ENCODE measurements at places on chromosomes 2 and 18. TPM values are rescaled to one million over a fixed set of nuclear protein-coding genes. Genes with fewer than 3 reads are reported as not detected.

- ATAC-seq, result no peak
These were observed 76.9 kb downstream of the MYO1B start for GRCh38 chr2:191321861-191322662.

- ATAC-seq, result no peak
These were observed 865 bp downstream of the GALR1 start for GRCh38 chr18:77250501-77250925.

DNA sequence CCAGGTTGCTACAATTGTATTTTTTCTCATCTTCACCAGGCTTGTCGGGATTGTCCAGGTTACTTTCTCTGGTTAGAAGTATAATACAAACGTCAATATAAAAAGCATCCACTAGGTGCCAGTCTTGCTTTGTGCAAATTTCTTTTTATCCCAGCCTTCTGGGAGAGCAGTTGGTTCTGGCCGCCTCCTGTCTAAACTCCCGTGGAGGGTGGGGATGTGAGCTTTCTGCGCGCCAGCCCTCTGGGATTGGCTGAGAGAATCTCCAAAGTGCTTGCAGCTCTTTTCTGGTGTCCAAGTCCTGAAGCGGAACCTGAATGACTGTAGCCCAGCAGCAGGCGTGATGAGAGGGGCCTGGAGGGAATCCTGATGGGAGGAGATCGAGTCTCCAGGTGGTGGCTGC lies 22.4 kb upstream of the TOGARAM2 start:
- peak; percentile 84 for ATAC-seq

- no peak for ATAC-seq
These were observed 833 bp downstream of the AFG3L2 start for GRCh38 chr18:12376034-12376753.

DNA sequence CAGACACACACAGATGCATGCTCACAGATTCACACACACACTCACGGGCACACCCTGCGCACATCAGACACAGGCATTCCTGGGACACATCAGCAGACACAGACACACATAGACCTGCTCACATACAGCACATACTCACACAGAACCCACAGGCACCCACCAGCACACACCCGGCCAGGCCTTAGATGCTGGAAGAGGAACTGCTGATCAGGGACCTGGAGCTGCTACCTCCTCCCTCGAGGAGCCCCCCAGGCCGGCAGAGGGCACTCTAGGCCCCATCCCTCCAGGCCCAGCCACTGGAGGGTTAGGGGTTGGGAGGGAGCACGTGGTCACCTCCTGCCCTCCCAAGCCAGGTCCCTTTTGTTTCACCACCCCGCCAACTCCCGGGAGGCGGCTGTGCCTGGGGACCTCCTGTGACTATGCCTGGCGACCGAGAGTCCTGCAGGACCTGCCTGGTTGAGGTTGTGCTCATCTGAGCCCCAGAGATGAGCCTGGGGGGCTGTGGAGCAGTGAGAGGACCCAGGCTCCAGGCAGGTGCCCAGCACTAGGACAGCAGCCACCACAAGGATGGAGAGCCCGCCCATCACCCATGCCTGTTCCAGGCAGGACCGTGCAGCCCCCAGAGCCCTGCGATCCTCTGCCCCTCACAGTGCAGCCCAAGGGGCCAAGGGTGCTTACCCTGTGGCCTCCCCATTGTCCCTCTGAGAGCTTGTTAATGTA lies 21.0 kb upstream of the PTMA start:
- peak; percentile 55 for ATAC-seq

- no peak for ATAC-seq
These were observed 137.2 kb upstream of the GPC1 start for GRCh38 chr2:240298117-240298790.

DNA sequence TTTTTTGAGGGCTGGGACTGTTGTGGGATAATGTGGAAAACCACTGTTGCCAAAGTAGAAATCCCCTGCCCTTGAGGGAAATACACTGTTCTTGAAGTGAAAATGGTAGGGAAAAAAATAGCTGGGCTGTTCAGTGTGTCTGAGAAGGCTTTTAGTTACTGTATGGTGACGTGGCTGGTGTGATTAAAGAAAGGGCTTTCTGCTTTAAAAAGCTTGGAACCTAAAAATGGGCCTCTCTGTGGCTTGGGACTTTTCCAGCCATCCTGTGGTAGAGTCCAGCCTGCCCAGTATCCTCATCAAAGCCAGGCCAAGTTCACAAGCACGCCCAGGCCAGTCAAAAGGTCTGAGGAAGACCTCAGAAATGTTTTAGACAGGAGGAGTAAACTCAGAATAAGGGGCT lies 6.8 kb downstream of the MGAT5 start:
- no peak for ATAC-seq

DNA sequence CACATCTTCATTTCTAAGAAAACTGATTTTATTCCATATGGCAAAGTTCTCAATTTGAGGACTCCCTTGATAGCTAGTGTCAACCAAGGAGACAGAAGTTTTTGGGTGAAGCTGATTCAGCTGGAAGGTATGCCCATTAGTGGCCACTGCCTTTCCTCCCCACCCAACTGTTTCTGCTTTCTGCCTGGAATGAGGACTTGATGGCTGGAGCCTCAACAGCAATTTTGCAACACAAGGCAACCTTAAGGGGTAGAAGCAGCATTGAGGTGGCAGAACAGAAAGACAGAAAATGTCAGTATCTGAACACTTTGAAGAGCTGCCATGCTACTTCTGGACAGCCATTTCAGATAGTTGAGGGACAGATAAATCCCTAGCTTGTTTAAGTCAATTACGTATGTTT lies 47.0 kb downstream of the INHBB start:
- no peak for ATAC-seq

- ATAC-seq, result no peak
These were observed 139.7 kb downstream of the HRH4 start for GRCh38 chr18:24600076-24600654.

GRCh38 chr2:46796843-46797625 lies 118.6 kb downstream of the MCFD2 start:
- no peak for ATAC-seq

- ATAC-seq, result no peak
These were observed 115.2 kb downstream of the MTCL1 start for GRCh38 chr18:8820396-8821082.

DNA sequence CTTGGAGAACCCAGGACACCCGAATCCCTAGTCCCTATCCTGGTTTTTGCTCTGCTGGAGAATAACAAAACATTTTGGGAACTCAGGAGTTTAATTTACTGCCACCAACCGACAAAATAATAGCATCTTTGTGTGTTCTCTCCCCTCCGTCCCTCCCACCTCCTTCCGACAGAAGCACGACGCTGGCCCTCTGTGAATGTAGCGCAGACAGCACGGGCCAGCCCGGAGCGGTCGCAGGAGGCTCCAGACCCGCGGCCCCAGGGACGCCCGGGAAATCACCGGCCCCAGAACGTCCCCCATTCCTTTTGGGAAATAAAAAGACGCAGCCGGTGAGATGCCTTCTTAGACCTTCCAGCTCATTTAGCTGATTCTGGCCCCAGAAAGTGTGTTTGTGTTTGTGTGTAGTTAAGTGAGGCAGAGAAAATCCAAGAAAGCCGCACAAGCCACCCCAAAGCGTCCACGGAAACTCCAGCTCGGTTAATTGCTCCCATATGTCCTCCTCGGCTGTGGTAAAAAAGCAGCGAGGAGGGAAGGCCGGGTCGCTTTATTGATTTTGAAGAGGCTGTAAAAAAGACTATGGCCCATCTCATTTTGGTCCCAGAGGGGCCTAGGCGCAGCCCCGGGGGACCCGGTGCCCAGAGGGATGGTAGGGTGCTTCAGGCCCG lies 577 bp upstream of the TANC1 start:
- peak; percentile 32 for ATAC-seq

DNA sequence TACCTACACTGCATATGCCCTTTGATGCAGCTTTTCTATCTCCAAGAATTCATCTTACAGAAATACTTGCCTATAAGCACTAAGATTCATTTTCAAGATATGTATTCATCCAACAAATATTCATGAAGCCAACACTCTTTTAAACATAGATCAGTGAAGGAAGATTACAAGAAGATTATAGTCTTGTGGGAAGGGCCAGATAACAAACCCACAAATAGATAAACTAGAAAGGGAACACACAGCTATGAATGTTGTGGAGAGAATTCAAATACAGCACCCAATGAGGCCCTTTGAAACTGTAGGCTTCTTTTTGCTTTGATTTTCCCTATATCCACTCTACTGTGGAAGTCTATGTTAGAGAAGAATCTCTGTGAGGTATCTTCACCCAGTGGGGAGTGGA lies 186.7 kb upstream of the RBMS1 start:
- no peak for ATAC-seq

GRCh38 chr2:216694082-216694825 lies 1.1 kb downstream of the IGFBP5 start:
- ATAC-seq, result peak; percentile 46

- no peak for ATAC-seq
These were observed 232.7 kb upstream of the COPS8 start for GRCh38 chr2:236852977-236853374.

DNA sequence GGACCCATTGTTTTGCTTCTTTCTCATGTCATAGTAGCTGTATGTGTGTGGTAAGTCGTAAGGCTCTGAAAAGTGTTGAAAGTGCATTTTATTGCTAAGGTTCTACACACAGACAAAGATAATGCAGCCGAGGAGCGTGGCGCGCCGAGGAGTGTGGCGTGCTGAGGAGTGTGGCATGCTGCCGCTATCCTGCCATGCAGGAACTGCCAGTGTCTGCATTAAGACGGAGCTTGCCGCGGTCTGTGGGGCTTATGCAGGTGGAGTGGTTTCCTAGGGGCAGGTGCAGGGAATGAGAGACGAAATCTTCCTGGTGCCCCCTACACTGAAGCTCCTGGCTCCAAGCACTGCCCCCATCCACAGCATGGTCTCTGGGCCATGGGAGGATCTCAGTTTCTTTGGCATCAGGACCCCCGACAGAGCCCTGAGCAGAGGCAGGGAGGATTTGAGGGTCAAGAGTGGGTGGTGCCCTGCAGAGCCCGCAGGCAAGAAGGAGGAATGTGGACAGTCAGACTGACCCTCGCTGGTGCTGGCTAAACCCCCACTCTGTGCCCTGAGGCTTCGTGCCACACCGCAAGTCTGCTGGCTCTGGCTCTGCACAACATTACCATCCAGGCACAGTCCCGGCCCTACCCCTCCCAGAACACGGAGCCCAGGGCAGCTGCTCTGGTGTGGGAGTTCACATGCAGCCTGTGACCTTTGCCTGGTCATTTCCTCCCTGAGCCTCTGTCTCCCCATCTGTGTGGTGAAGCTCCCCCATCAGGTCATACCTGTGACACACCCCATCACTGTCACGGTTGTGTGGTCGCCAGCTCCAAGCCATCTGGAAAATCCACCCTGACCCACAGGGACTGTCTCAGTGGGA lies 3.2 kb downstream of the SNED1 start:
- ATAC-seq, result no peak

Gene REEP1
- 1.6 TPM for total RNA-seq

Gene PIEZO2
- total RNA-seq, result 0.76 TPM

Gene TUBB8B
- not detected for total RNA-seq

Gene NT5C1B
- total RNA-seq, result not detected
